ENCODE measurements at places on chromosomes 11 and 22. TPM values are rescaled to one million over a fixed set of nuclear protein-coding genes. Genes with fewer than 3 reads are reported as not detected.

- H3K27ac ChIP-seq, result no peak overlapping the region
- H3K4me1 ChIP-seq, result no peaks in the 10 kb centered on the region
- no peaks in the 10 kb centered on the region for H3K36me3 ChIP-seq
- no peak overlapping the region for H3K4me3 ChIP-seq
Observed at GRCh38 chr11:1354125-1354938, 35.4 kb upstream of the BRSK2 start.

- no peaks in the 10 kb centered on the region for H3K4me1 ChIP-seq
- H3K27me3 ChIP-seq, result no peaks in the 10 kb centered on the region
- DNase-seq, result no peak
- no peaks in the 10 kb centered on the region for H3K36me3 ChIP-seq
- no peak overlapping the region for H3K27ac ChIP-seq
- no peak overlapping the region for H3K4me3 ChIP-seq
Observed at GRCh38 chr22:42994917-42995562, 19.9 kb downstream of the PACSIN2 start.

DNA sequence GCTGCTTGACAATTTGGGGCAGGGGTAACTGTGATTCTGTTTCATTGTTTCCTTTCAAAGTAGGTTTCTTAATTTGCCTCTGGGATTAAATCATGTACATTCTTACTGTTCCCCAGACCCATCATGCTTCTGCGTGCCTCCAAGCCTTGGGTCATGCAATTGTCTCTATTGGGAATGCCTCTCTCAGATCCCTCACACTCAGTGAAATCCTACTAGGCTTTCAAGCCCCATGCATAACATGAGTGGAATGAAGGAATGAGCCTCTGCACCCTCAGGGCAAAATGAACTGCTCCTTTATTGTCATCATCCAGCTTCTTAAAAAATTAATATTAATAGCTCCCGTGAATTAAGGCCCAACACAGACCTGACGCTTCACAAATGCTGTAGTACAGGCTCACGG lies 381.7 kb downstream of the TENM4 start:
- no peaks in the 10 kb centered on the region for H3K27me3 ChIP-seq
- no peak overlapping the region for H3K4me3 ChIP-seq
- H3K36me3 ChIP-seq, result no peaks in the 10 kb centered on the region
- no peak overlapping the region for H3K27ac ChIP-seq
- H3K4me1 ChIP-seq, result no peaks in the 10 kb centered on the region

DNA sequence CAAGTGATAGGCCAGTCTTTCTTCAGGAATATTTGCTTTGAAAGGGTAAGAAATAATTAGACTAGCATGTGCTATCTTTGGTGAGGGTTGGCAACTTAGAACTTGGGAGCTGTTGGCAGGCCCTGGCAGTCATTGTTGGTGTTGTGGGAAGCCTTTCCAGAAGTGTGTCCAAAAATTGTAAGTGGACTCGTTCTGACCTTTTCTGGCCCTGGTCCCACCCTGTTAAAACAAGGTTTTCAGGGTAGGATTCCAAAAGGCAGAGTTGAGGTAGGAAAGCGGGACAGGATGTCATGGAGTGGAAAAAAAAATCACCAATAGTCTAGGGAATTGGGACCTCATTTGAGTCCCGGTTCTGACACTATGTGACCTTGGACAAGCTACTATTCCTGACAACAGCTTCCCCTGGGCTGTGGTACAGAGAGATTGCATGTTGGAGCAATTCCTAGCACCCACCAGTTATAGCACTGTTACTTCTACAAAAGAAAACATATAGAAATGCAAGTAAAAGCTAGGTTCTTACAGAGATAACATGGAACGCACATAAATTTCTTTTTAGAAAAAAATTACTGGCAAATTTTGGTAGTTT lies 299.3 kb upstream of the DDI1 start:
- no peaks in the 10 kb centered on the region for H3K27me3 ChIP-seq
- no peaks in the 10 kb centered on the region for H3K36me3 ChIP-seq
- H3K4me3 ChIP-seq, result no peak overlapping the region

GRCh38 chr11:20739577-20739976 lies 70.2 kb downstream of the NELL1 start:
- H3K4me3 ChIP-seq, result no peak overlapping the region
- H3K27me3 ChIP-seq, result no peaks in the 10 kb centered on the region
- H3K4me1 ChIP-seq, result no peaks in the 10 kb centered on the region
- no peak overlapping the region for H3K27ac ChIP-seq
- H3K36me3 ChIP-seq, result no peaks in the 10 kb centered on the region

DNA sequence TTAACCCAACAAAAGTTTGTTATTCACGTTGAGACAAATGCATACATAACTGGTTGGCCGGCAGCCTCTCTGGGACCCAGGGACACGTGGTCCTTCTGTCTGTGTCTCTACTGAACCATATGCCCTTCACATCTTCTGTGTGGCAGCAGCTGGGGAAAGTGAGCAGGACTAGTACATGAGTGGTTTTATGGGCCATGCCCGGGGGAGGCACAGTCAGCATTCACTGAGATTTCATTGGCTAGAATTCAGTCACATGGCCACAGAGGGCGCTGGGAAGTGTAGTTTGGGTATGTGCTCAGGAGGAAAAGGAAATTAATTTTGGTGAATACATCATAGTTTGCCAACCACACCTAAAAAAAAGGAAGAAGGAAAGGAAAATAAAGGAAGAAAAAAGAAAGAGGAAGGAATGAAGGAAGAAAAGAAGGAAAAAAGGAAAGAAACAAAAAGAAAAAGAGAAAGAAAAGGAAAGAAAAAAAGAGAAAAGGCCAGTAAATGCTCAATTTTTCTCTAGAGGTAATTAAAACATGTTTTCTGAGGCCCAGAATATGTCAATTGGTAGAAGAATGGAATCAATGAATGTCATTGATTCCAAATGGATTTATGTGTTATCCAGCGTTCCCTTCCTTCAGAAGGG lies 55.9 kb upstream of the KIRREL3 start:
- H3K4me1 ChIP-seq, result no peaks in the 10 kb centered on the region
- no peaks in the 10 kb centered on the region for H3K27me3 ChIP-seq
- no peak overlapping the region for H3K27ac ChIP-seq
- H3K4me3 ChIP-seq, result no peak overlapping the region

GRCh38 chr11:45651156-45651555 lies 14.3 kb downstream of the CHST1 start:
- H3K27me3 ChIP-seq, result no peaks in the 10 kb centered on the region
- H3K27ac ChIP-seq, result no peak overlapping the region
- no peaks in the 10 kb centered on the region for H3K36me3 ChIP-seq
- no peak overlapping the region for H3K4me3 ChIP-seq
- DNase-seq, result no peak
- no peaks in the 10 kb centered on the region for H3K4me1 ChIP-seq

- H3K27ac ChIP-seq, result no peak overlapping the region
- no peak for DNase-seq
- no peaks in the 10 kb centered on the region for H3K36me3 ChIP-seq
- no peaks in the 10 kb centered on the region for H3K27me3 ChIP-seq
- H3K4me1 ChIP-seq, result no peaks in the 10 kb centered on the region
Observed at GRCh38 chr11:44791316-44791925, 64.7 kb downstream of the TSPAN18 start.

DNA sequence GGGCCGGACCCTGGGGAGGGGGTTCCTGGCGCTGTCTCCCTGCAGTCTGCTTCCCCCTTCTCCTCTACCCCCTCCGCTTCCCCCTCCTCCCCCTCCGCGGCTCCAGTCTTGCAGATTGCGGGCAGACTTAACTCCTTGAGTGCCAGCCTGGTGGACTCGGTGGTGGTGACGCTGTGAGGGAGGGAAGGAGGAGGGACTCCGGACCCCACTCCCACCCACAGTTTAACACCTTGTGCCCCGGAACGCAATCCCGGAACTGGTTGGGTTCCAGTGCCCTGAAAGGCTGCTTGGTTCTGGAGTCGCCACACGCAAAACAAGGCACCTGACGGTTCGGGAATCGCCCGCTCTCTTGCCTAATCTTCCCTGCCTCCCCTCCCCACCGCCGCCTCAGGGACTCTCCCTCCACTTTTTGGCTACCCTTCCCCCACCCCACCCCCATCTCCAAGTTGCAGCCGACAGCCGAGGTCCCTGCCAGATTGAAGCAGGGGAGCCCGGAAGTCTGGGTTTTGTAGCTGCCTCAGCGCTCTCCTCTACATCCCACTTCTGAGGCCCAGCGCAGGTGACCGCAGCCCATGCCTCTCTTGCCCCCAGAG lies 3.9 kb upstream of the BCL9L start:
- no peaks in the 10 kb centered on the region for H3K36me3 ChIP-seq
- H3K27ac ChIP-seq, result peak overlapping the region; percentile 96
- peak overlapping the region; percentile 70 for H3K4me3 ChIP-seq
- peaks cover 31% of the 10 kb centered on the region for H3K4me1 ChIP-seq
- H3K27me3 ChIP-seq, result no peaks in the 10 kb centered on the region

- peaks cover 3% of the 10 kb centered on the region for H3K27me3 ChIP-seq
- no peak for DNase-seq
- H3K4me3 ChIP-seq, result no peak overlapping the region
- no peak overlapping the region for H3K27ac ChIP-seq
- H3K36me3 ChIP-seq, result no peaks in the 10 kb centered on the region
Observed at GRCh38 chr22:37342065-37342464, 59.8 kb downstream of the CYTH4 start.

DNA sequence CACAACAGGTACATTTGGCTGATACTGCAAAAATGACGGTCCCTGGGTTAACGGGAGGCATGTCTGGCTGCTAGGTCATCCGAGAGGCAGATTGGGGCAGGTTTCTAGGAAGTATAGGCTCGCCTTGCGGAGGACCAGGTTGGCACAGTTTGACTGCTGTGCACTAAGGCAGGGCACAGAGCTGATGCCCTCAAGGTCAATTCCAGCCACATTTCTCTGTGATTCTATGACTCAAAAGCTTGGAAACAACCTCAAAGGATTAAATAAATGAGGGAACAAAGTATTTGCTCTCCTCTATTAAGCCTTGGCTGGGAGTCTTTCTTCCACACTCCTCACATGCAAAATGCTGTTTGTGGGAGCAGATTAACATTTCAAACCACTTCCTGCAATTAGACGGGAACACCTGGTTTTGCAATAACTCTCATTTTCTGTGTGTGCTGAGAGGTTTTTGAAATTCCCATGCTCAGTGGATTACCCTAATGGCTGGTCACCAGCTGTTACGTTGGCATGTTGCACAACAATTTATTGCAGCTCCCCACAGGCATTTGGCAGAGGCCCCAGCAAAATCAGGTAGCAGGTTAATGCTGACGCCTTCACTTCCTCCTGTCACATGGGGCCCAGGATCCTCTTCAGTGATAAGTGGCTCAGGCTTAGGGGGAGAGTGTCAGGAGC lies 61.0 kb upstream of the PLET1 start:
- no peak overlapping the region for H3K27ac ChIP-seq
- H3K4me3 ChIP-seq, result no peak overlapping the region
- H3K27me3 ChIP-seq, result no peaks in the 10 kb centered on the region

- H3K36me3 ChIP-seq, result no peaks in the 10 kb centered on the region
- DNase-seq, result no peak
- H3K4me1 ChIP-seq, result no peaks in the 10 kb centered on the region
Observed at GRCh38 chr11:45298718-45299117, 12.6 kb upstream of the SYT13 start.

- no peak overlapping the region for H3K4me3 ChIP-seq
- peaks cover 54% of the 10 kb centered on the region for H3K36me3 ChIP-seq
- no peaks in the 10 kb centered on the region for H3K27me3 ChIP-seq
- DNase-seq, result peak; percentile 62
- H3K27ac ChIP-seq, result no peak overlapping the region
Observed at GRCh38 chr11:65625628-65626342, 10.2 kb downstream of the PCNX3 start.

GRCh38 chr22:45459235-45459634 lies 43.4 kb upstream of the FBLN1 start:
- H3K4me3 ChIP-seq, result no peak overlapping the region
- no peak for DNase-seq
- no peaks in the 10 kb centered on the region for H3K4me1 ChIP-seq
- H3K36me3 ChIP-seq, result no peaks in the 10 kb centered on the region
- H3K27ac ChIP-seq, result no peak overlapping the region

- no peaks in the 10 kb centered on the region for H3K4me1 ChIP-seq
- no peak overlapping the region for H3K4me3 ChIP-seq
- no peaks in the 10 kb centered on the region for H3K27me3 ChIP-seq
- H3K27ac ChIP-seq, result no peak overlapping the region
Observed at GRCh38 chr11:106493751-106494150, 416.3 kb downstream of the AASDHPPT start.

- H3K27ac ChIP-seq, result no peak overlapping the region
- no peak overlapping the region for H3K4me3 ChIP-seq
- no peaks in the 10 kb centered on the region for H3K27me3 ChIP-seq
- no peaks in the 10 kb centered on the region for H3K36me3 ChIP-seq
- DNase-seq, result no peak
- H3K4me1 ChIP-seq, result no peaks in the 10 kb centered on the region
Observed at GRCh38 chr22:25232301-25232700, 12.9 kb downstream of the CRYBB2 start.

DNA sequence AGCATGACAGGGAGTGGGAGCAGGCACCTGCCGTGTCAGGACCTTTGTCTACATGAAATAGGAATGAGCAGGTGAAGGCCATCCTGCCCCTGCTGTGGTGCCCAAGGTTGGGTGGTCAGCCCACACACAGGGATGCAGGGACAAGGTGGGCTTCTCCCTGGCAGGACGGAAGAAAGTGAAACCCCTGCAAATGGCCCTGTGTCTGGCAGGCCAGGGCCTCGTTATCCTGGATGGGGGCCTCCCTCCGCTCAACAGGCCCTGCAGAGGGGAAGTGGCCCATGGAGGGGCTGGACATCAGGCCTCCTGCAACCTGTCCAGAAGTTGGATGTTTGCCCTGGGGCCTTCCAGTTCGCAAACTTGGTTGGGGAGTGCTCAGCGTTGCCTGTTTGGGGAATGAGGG lies 14.9 kb downstream of the TOB2 start:
- H3K27ac ChIP-seq, result no peak overlapping the region
- H3K27me3 ChIP-seq, result no peaks in the 10 kb centered on the region
- H3K4me1 ChIP-seq, result no peaks in the 10 kb centered on the region
- no peak for DNase-seq
- peaks cover 11% of the 10 kb centered on the region for H3K36me3 ChIP-seq

DNA sequence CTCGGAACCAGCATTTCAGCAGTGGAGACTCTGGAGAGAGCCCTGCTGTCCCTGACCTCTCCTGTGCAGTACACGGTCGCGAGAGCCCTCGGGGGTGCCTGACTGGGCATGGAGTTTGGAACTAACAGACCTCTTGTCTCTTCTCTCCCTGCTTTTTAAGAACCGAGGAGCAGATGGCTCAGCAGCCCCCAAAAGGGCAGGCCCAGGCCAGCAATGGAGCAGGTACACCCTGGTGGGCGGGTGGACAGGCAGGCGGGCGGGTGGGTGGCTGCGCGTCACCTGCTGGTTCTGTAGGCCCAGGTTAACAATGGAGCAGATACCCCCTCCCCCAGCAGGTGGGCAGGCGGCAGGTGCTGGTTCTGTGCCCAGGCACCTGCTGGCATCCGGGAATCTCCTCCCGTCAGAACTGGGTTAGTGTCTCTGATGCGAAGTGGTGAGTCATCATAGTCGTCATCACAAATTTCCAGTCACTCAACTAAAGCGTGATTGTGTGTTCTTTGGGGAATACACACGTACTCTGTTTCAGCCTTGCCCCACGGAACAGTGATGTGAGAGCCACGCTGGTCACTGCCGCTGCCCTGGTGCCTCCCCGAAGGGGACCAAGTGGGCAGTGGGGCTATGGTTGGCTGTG lies 41.1 kb downstream of the GRAMD4 start:
- H3K4me1 ChIP-seq, result peaks cover 13% of the 10 kb centered on the region
- H3K27ac ChIP-seq, result no peak overlapping the region
- H3K27me3 ChIP-seq, result no peaks in the 10 kb centered on the region
- DNase-seq, result peak; percentile 27

CECR2 gene
- not detected for total RNA-seq

TESMIN gene
- total RNA-seq, result 1.3 TPM

CLMP gene
- total RNA-seq, result 0.09 TPM

ZP1 gene
- total RNA-seq, result not detected

RFPL1 gene
- not detected for total RNA-seq

IGSF9B gene
- total RNA-seq, result 12.2 TPM

RTN4RL2 gene
- 0.24 TPM for total RNA-seq

KRTAP5-11 gene
- not detected for total RNA-seq

Data from CD8-positive, alpha-beta memory T cell (primary cell).